ENCODE measurements at places on chromosomes 13 and 19. TPM values are rescaled to one million over a fixed set of nuclear protein-coding genes. Genes with fewer than 3 reads are reported as not detected.

DNA sequence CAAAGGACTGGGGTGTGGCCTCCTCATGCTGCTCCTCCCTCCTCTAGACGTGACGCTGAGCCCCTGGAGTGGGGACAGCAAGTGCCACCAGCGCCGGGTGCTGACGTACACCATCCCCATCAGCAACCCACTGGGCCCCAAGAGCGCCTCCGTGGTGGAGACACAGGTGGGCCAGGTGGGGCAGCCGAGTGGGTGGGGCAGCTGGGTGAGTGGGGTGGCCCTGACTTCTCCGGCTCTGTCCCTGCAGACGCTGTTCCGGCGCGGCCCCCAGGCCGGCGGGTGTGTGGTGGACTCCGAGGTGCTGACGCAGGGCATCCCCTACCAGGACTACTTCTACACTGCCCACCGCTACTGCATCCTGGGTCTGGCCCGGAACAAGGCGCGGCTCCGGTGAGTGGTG is 11.1 kb upstream of the SCN1B start:
- H3K4me3 ChIP-seq, result no peak overlapping the region
- no peak for DNase-seq
- no peaks in the 10 kb centered on the region for H3K4me1 ChIP-seq
- H3K27me3 ChIP-seq, result no peaks in the 10 kb centered on the region

DNA sequence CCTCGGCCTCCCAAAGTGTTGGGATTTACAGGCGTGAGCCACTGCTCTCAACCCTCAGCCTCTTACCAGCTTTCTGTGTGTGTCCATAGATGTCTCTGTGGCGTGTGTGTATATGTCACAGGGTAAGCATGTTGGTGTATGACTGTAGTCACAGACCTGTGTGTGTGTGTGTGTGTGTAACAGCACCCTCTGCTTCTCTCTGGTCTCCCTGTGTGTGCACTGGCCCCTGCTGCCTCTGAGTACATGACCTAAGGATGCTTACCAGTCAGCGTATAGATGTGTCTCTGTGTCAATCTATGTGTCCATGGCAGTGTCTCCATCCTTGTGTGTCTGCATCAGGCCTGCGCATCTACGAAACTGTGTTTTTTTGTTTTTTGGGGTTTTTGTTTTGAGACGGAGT is 5.6 kb downstream of the AXL start:
- H3K27me3 ChIP-seq, result no peaks in the 10 kb centered on the region
- H3K27ac ChIP-seq, result peak overlapping the region; percentile 97
- H3K36me3 ChIP-seq, result no peaks in the 10 kb centered on the region

DNA sequence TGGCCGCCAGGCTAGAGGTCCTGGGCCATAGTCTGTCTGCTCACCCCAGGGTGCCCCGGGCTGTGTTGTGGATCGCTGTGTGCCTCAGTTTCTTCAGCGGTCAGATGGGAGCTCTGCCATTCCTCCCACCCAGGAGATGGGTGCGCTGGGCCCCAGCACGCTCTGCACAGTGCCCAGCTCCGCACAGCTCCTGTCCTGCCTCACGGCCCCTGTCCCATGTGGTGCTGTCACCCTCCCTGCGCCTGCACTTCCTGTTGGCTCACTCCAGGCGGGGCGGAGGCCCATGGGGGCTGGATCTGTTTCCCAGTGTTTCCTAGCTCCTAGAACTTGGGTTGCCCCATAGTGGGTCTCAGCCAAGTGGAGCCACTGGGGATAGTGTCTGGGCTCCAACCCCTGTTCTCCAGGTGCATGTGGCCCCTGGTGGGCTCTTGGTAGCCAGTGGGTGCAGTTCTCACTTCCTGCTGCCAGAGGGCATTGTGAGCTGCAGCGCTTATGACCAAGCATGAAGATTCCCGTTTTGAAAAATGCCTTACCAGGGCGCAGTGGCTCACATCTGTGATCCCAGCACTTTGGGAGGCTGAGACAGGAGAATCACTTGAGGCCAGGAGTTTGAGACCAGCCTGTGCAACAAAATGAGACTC is 69.8 kb downstream of the KDM4B start:
- peaks cover 14% of the 10 kb centered on the region for H3K4me1 ChIP-seq
- H3K36me3 ChIP-seq, result no peaks in the 10 kb centered on the region
- no peaks in the 10 kb centered on the region for H3K27me3 ChIP-seq
- H3K27ac ChIP-seq, result no peak overlapping the region

DNA sequence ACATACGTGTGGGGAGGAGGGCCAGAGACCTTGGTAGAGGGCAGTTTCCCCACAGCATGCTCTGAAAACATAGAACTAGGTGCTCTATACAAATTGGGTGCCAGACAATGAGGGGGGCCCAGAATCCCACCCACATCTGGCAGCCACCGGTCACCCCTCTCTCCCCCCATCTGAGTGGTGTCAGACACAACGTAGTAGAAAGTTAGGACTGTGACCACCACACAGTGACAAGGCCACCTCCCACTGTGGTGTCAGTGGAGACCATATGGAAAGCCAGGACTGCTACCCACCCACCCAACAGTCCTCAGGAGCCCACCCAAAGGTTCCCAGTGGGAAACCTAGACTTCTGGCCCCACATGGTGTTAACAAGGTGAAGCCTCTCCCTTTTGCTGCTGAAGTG is 2.1 kb upstream of the ATP4B start:
- no peaks in the 10 kb centered on the region for H3K36me3 ChIP-seq
- no peak for DNase-seq
- peaks cover 3% of the 10 kb centered on the region for H3K4me1 ChIP-seq
- H3K4me3 ChIP-seq, result no peak overlapping the region
- no peaks in the 10 kb centered on the region for H3K27me3 ChIP-seq
- H3K27ac ChIP-seq, result no peak overlapping the region

GRCh38 chr19:5623397-5624017 is 624 bp downstream of the SAFB start:
- H3K27ac ChIP-seq, result peak overlapping the region; percentile 94
- H3K4me3 ChIP-seq, result peak overlapping the region; percentile 66
- peak; percentile 17 for DNase-seq
- no peaks in the 10 kb centered on the region for H3K27me3 ChIP-seq

The KLK14 gene
- polyA plus RNA-seq, result not detected

The KLHL1 gene
- polyA plus RNA-seq, result 0.57 TPM
